Stimulated activated CD8-positive, alpha-beta memory T cell treated with anti-CD3 and anti-CD28 coated beads, Interleukin-15, amount 100 ng/mL, for 24 hours (primary cell): ENCODE measurements at places on chromosomes 3 and 15.

- DNase-seq, result no peak
Measured at GRCh38 chr15:69557020-69557706, 104.5 kb downstream of the RPLP1 start.

- DNase-seq, result no peak
Measured at GRCh38 chr3:111802163-111802625, 56.9 kb upstream of the PHLDB2 start.

- no peak for DNase-seq
Measured at GRCh38 chr3:87793337-87793877, 265.4 kb downstream of the CGGBP1 start.

- no peak for DNase-seq
Measured at GRCh38 chr15:77533578-77534430, 98.9 kb downstream of the LINGO1 start.

GRCh38 chr15:64251121-64251520, 88.3 kb upstream of the PPIB start:
- no peak for DNase-seq

DNA sequence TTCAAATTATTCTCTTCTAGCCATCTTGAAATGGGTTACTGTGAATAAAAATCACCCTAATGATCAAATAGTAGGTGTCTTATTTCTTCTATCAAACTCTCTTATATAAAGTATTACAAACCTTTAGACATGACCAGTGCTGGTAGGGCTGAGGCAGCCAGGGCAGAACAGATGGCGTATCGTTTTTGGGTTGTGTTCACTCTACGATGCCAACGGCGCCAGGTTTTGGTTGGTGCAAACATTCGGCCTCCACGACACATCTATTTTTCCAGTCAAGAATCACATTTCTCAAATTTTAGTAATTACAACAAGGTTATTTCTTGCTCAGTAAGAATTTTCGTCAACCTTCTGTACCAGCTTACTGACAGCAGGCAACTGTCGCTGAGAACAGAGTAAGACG, 2.2 kb downstream of the RPL4 start:
- DNase-seq, result no peak

- no peak for DNase-seq
Measured at GRCh38 chr3:102810937-102811336, 376.1 kb downstream of the ZPLD1 start.

- DNase-seq, result no peak
Measured at GRCh38 chr15:36254426-36254825, 325.0 kb upstream of the CDIN1 start.

GRCh38 chr3:30535525-30535924, 70.9 kb upstream of the TGFBR2 start:
- no peak for DNase-seq

DNA sequence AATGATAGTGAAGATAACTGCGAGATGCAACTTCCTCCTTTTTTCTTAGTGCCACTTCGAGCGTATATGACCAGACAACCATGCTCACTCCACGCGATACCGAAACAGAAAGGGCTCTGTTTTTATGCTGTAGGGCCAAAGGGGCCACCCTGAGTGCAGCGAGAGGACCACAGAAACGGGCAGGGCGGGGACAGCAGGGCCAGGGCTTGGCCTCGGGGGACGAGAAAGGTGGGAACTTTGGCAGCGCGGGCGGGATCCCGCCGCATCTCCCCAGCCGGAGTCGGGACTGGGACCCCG, 483 bp downstream of the VPS13C start:
- DNase-seq, result peak; percentile 13

GRCh38 chr3:172321035-172321434, 127.2 kb downstream of the GHSR start:
- no peak for DNase-seq

- DNase-seq, result no peak
Measured at GRCh38 chr3:16236856-16237393, 27.8 kb downstream of the DPH3 start.
